ENCODE measurements at places on chromosomes 13 and 19.

- no peak for DNase-seq
Measured at GRCh38 chr13:38941353-38941945, 49.2 kb downstream of the STOML3 start.

DNA sequence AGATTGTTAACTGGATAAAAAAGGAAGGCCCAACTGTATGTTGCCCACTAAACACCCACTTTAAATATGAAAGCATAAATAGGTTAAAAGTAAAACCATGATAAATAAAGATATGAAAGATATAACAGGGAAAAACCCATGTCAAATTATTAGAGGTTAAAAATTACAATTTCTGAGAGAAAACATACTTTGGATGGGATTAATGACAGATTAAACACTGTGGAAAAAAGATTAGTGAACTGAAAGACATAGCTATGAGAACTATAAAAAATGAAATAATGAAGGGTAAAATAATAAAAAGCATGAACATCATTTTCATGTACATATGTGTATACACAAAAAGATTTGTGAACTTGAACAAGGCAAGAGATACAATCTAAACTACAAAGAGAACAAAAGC lies 2.2 kb upstream of the ZNF577 start:
- DNase-seq: no peak

- no peak for DNase-seq
Measured at GRCh38 chr13:95246292-95247082, 54.8 kb downstream of the ABCC4 start.

GRCh38 chr19:45311621-45312020 lies 11.1 kb downstream of the CKM start:
- DNase-seq: no peak

DNA sequence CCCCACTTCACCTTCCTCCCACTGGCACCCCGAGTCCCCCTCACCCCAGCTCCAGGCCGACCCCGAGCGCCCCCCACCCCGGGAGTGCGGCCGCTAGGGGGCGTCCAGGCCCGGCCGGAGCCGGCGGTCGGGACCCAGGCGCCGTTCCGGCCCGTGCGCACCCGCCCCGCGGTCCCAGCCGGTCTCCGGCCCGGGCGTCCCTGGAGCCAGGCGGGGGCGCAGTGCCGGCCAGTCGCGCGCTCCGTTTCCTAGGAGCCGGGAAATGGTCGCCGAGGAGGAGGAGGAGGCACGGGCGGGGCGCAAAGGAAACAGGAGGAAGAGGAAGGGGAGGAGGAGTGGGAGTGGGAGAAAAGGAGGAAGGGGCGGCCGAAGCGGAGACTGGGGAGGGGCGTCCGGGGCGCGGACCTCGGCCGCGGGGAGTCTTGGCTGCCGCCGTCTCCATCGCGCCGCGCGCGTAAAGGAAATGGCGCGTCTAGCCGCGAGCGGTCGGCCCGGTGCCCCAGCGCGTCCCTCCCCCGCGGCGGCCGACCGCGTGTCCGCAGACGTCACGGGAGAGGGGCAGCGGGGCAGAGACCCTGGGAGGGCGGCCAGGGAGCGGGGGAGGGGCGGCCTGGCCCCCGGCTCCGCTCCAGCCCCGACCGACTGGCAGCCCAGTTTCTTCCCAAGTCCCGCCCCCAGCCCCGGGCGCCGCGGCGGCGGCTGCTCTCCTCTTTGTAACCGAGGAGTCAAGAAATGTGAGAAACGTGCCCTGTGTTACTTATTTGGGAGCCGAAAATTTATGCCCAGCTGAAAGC lies 1.1 kb upstream of the KCTD15 start:
- peak; percentile 60 for DNase-seq

- peak; percentile 73 for DNase-seq
Measured at GRCh38 chr19:11125994-11126685, 29.4 kb downstream of the SPC24 start.

DNA sequence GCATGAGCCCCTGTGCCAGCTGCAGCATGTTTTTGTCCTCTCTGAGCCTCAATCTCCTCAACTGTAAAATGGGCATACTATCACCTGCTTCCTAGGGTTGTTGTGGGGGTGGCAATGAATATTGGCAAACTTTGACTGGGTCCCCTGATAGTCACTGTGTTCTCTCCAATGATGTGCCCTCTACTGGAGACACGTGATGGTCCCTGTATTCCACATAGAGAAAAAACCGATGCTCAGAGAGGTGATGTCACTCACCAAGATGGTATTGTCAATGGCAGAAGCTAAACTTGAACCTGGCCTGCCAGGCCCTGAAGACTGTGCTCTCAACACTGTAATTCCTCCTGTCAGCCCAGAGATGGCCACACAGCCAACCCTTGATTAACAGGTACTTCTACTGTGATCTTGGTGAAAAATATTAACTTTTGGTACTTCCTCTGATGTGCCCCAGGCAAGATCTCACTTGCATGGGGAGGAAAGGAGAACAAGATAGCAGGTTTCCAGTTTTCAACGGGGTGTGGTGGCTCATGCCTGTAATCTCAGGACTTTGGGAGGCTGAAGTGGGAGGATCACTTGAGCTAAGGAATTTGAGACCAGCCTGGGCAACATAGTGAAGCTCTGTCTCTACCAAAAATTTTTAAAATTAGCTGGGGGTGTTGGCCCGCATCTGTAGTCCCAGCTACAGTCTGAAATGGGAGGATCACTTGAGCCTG lies 3.6 kb downstream of the CEACAM20 start:
- DNase-seq: no peak

GRCh38 chr13:50320271-50320862 lies 305.1 kb downstream of the KCNRG start:
- DNase-seq: no peak

DNA sequence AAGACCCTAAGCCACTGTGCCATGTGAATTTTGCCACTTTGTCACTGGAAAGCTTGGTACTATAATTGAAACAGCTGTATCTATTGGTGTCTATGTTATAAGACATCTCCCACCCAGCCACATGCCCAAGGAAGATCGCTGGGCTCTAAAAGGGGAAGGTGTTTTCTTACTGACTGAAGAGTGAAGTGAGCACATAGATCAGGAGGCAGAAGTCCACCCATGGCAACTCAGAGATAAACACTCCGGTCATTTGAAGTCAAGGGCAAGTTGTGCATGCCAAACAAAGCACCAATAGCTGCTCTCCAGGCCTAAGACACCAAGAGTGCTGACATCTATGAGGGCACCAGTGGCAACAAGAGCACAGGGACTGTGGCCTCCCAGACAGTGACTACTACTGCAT lies 153.8 kb downstream of the KCTD12 start:
- no peak for DNase-seq

GRCh38 chr19:58468216-58468839 lies 1.4 kb downstream of the ZNF324 start:
- DNase-seq: no peak

- DNase-seq: no peak
Measured at GRCh38 chr19:23519031-23519430, 123.8 kb upstream of the ZNF91 start.

- DNase-seq: no peak
Measured at GRCh38 chr13:42653679-42654078, 79.7 kb downstream of the TNFSF11 start.

DNA sequence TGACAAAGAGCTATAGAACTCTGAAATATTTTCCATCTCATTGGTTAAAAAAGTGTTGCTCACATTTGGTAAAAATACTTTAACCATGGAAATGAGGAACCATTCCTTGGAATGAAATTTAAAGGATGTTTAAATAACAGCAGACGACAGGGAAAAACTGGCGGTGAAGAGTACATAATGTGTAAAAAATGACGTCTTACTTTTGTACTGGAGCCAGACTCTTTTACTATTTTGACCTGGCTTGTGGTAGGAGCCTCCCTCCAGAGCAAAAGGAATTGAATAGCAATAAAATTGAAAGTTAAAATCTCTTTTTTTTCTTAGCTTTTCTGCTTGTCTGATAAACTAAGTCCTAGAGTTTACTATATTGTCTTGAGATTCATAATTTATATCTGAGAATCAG lies 426.2 kb upstream of the KLHL1 start:
- no peak for DNase-seq

DNA sequence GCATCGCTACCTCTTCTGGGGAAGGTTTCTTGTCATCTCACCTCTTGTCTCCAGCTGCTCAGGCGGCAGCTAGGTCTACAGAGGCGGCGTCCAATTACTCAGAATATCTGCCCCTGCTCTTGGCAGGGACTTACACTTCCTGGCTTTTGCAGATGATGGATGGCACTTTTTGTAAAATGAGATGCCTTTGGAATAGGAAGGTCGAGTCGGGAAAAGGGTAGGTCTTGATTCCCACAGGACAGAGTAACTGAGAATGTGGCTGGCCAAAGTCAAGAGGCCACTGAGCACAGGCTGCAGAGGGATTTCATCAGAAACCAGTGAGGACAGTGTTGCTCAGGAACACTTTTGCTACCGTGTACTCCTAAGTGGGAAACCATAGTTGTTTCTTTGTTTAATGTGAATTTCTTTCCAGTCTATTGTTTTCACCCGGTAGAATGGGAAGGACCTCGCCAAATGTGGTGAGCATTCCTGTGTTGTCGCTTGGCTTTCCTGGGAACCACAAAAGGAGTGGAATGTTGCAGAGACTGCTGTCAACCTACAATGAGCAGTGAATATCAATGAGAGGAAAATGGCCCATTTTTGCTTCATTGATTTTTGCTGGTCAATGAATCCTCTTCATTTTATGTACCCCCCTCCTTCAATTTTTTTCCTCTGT lies 383.7 kb downstream of the HS6ST3 start:
- no peak for DNase-seq

DNA sequence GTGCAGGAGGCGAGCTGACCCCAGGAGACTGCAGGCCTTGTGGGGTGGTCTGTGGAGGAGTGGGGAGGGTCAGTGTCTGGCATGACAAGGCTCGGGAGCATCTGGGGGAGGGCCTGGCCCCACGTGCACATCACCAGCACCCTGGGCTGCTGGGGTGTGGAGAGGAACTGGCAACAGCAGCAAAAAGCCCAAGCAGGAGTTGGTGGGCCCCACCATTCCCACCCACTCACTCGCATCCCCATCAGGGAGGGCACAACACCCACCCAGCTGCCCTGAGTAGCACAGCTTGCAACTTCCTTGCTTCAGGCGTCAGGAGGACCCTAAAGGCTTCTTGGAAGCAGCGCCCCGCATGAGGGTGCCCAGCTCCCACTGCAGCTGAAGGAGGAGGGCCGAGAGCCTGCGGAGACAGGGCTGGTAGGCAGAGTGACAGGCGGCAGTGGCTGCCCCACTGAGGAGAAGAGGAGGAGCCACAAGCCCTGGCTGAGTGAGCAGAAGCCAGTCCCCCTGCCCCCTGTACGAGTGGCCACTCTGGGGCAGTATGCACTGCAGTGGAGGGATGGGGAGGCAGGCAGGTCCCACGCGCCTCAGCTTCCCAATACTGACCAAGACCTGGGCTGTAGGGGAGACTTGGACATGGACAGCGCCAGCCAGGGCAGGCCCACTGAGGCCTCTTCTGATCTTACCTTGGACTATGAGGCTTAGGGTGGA lies 26.5 kb downstream of the ELL start:
- DNase-seq: no peak

DNA sequence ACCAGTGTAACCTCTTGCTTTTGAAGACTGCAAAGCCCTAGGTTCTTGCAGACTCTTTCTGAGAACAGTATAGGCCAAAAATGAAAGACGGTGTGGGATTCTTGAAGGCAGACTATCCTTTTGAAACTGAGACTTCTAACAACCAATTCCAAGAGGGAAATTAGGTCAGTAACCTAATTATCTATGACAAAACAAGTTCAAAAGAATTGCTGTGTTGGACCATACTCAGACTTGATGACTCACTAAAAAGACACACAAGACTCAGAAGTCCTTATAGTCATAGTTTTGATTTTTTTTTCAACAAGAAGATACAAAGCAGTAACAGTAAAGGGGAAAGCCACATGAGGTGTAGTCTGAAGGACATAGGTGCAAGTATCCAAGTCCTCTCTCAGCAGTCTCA lies 624.0 kb upstream of the GPC6 start:
- no peak for DNase-seq

GRCh38 chr19:32647361-32647760 lies 27.6 kb downstream of the ANKRD27 start:
- no peak for DNase-seq

DNA sequence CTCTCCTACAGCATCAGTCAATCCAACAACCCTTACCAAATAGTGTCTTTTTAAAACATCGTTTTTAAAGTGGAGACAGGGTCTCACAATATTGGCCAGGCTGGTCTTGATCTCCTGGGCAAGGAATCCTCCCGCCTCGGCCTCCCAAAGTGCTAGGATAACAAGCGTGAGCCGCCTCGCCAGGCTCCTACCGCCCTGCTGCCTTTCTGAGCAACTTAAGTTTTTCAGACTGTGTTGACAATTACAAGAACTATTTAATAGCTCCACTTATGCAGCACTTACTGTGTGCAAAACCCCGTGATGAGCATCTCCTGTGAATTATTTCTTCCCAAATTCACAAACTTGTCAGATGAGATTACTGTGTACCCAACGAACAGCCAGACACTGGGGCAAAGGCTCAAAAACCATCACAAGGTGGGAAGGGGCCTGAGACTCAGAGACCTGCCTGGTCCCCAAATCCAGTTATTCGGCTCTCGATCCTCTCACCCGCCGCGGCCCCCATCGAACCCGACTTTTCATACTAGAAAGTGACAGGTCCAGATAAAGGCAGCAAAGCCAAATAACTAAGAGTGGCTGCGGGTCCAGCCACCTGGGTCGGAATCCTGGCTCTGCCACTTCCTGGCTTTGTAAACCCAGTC lies 581 bp downstream of the RPL18 start:
- no peak for DNase-seq

DNA sequence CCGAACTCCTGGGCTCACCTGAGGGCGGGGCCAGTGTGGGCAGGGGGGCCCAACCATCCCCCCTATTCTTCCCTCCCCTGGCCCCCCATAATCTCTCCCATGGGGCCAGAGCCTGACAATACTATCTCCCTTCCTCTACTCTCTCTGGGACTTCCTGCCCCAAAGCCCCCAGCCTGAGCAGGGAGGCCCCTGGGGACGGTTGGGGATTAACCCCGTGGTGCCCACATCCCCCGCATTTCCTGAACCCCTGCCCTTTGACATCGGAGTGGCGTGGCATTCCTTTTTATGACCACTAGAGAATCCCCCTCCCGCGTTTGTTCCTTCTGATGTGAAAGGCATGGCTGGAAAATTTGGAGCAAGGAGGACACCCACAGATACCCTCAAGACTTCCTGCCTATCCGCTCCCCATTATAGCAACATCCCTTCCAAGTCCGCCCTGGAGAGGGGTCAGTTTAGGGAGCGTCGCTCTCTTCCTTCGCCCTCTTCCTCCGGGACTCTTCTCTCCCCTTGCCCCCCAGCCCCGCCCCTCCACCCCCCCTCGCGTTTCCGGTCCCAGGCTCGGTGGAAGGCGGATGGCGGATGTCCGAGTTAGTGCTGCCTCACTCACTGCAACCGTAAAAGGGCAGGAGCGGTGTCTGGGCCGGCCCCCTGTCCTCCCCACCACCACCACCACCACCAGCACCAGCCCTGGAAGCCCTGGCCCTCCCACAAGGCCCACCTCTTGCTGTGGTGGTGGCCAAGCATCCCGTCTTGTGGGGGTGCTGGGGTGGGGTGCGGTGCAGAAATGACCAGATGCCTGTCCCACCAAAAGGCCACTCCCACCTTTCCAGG lies 1.8 kb downstream of the VASP start:
- no peak for DNase-seq

All from activated naive CD4-positive, alpha-beta T cell treated with anti-CD3 and anti-CD28 coated beads, Interleukin-2, amount 50 U/mL, for 16 hours (primary cell).